ENCODE measurements at places on chromosomes 2 and 18.
A peak's percentile ranks its signal among the peaks of the same experiment; 100 is the strongest.

DNA sequence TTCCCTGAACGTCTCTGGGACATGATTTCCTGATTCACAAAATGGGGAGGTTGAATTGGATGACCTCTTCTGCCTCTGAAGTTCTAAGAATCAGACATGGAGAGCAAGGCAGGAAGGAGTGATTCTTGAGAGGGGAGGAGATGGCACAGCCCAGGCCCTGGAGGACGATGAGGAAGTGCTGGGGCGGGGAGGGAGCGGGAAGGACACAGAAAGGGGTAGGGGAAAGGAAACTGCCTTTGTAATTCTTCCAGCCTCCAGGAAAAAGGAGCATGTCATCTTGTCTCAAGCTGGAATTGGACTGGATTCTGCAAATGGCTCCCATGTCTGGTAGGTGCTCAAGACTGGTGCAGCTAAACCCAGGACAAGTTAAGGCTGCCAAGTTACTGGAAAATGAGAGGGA, 97.0 kb upstream of the NCK2 start:
- DNase-seq: no peak

DNA sequence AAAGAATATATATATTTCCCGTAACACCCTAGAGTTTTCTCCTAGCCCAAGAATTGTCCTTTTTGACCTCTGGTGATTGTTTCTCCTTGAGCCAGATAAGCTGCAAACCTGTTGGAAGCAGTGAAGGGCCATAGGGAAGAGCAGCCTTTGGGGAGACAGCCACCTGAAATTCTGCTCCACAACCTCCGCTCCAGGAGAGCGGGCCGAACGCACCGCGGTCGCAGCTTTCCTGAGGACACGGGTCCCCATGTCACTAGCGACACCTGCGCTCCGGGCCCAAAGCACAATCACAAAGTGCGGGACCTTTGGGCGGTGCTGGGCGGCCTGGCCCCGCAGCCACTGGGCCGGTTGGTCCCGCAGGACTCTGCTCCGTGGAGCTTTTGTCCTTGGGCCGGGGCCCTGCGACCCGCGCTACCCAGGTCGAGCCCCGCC, 557 bp upstream of the DSG2 start:
- no peak for DNase-seq

DNA sequence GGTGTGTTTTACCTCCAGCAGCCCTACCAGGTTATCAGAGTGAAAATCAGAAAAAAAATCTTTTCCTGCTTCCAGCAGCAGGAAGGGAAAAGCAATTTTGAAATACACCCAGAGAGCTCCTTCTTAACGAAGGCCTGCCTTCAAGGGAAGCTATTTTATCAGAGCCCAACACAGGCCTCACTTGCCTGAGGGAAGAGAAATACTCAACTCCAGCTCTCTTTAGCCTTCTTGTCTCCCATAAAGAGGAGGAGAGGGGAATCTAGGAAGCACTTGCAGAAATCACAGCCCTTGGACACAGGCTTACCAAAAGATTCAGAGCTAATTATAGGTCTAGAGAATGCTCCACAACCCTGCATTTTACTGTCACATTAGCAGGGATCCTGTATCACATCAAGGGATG, 896.1 kb upstream of the CNTNAP5 start:
- no peak for DNase-seq

DNA sequence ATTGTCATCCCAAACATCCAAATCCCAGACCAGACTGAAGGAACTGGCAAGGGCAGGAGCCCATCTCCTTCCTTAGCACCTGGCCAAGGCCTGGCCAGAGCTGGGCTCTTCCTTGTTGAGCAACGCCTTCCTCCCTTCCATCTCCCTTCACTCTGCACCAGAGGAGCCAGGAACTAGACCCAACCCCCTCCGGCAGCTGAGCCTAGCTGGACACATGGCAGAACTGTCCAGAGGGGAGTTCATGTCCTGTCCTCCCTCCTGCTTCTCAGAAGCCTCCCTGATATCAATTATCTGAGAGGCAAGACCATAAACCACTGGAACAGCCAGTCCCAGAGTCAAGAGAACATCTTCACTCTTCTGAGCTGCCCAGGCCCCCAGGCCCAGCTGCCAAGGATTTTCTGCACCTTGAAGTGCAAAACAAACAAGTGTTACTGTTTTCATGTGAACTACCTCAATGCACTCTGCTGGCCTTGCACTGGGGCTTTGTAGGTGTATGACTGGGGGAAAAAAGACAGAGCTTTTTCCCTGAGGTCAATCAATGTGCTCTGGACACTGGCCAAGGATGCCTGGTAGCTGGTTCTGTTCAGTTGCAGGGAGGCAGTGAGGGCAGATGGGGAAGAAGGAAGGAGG, 107.6 kb upstream of the MSH6 start:
- DNase-seq: no peak

DNA sequence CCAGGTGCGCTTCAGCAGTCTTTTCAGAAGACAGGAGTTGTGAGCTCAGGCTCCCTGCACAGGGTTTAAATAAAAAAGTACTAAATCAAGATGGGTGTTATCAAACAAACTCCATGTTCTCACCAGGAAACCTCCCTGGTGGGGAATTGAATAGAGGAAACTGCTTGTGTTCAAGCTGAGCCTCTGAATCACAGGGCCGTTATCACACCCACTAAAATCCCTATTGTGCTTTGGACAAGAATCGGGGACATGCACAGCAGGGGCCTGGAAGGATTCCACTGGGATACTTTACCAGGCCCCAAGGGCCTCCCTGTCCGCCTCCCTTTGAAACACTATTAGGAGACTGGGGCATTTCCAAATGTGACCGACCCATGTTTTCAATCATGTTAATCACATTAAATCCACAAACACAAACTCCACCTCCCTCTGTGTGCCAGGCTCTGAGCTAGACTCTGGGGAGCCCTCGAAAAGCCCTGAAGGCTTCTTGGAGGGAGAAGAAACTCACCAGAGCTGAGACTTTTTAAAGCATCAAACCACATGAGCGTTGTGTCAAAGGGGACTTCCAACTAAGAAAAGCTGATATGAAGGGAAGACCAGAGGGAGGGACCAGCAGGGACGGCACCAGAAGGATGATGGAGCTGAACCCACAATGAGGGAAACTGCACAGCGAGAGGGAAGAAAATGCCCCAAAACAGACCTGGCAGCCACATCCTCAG, 458.7 kb upstream of the ID2 start:
- no peak for DNase-seq

DNA sequence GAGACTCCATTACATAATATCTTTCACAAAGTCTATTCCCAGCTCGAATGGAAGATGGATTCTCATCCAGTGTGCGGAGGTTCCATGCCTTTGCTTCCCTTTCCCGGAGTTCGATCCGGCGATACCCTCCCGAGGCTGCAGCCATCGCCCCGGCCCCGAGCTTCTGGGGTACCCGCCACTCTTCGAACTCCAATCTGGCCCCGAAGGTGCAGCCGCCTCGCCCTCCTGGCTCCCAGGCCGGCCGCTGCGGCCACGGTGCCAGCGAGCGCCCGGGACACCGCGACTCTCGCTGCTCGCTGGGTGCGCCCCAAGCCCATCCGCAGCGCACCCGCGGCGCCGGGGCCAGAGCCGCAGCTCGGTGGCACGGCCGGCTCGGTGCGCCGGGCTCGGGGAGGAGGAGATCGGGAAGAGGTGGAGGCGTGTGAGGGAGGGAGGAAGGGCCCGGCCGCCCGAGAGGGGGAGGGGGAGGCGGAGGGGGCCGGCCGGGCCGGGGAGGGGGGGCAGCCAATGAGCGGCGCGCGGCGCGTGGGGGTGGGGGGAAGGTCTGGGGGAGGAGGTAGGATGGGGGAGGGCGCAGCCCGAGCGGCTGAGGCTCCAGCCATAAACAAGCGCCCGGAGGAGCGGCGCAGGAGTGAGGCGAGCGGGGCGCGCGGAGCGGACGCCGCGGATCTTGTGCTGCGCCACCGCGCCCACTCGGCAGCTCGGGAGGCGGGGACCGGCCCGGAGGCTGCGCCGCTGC, at the start of gene CRIM1:
TSS of gene CRIM1 (plus strand) at position 628 of the 739 bp plus-strand sequence. CDS start 515 bp downstream, outside the sequence.
- DNase-seq: peak; percentile 20
